ENCODE measurements at places on chromosomes 6 and 20.

DNA sequence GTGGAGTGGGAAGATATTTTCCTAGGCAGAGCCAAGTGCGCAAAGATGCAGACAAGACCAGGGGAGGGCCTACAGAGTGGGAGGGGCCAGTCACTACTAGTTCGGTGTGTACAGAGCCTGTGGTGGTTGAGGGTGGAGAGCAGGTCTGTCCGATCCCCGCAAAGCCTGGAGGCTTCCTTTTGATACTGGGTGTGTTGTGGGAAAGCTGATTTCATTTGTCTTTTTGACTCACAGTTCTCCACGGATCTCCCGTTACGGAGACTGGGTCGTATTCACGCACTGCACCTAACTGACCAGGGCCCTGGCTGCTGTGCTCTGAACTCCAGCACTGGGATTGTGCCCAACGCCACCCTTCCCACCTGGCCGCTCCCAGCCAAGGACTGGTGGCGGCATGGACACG lies 1.4 kb upstream of the TIAM2 start:
- no peak for DNase-seq

- no peak for DNase-seq
These were observed 12.2 kb upstream of the AKIRIN2 start for GRCh38 chr6:87714093-87714842.

- DNase-seq, result no peak
These were observed 31.3 kb upstream of the ADGRF1 start for GRCh38 chr6:47073125-47074110.

- DNase-seq, result no peak
These were observed 261.4 kb downstream of the ZFAND3 start for GRCh38 chr6:38080889-38081288.

DNA sequence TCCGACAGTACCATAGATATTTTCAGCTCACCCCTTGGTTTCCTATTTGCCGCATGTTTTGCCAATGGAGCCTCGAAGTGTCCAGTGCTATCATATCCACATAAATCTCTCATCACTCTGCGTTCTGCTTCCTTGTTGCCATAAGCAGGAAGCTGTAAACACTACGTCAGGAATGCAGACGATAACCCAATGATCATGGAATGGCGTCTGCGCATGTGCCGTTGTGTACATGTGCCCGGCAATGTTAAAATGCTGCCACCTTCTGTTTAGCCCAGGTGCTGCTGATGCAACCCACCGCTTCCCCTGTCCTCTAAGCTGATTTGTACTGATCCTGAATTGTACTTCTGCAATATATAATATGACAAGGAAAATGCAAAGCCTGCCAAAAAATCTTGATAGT lies 607.5 kb downstream of the HDGFL1 start:
- no peak for DNase-seq
